ENCODE measurements at places on chromosomes 1 and 21.
A peak's percentile ranks its signal among the peaks of the same experiment; 100 is the strongest.

- peak; percentile 13 for DNase-seq
These were observed at the start of gene PDE4B for GRCh38 chr1:65792669-65793358. Gene PDE4B, plus strand, starts transcription at chr1:65792895.

- DNase-seq, result no peak
These were observed 8.2 kb upstream of the TNFRSF25 start for GRCh38 chr1:6473974-6474814.

GRCh38 chr21:33127154-33127867 is 57.4 kb downstream of the OLIG1 start:
- peak; percentile 75 for DNase-seq

GRCh38 chr1:109402025-109402424 is 4.3 kb upstream of the SORT1 start:
- DNase-seq, result no peak

- DNase-seq, result no peak
These were observed 13.3 kb downstream of the MFAP2 start for GRCh38 chr1:16967095-16967575.

- no peak for DNase-seq
These were observed 65.2 kb downstream of the CDC42BPA start for GRCh38 chr1:227253065-227253464.

Measured in CD14-positive monocyte (primary cell).